Breast epithelium (tissue), 4 donors: ENCODE measurements at places on chromosomes 5 and 9. TPM values are rescaled to one million over a fixed set of nuclear protein-coding genes. Genes with fewer than 3 reads are reported as not detected.

The FAM78A gene
- 2.5 TPM for total RNA-seq

The LCN6 gene
- total RNA-seq, result 9.5 TPM

The ACOT12 gene
- total RNA-seq, result not detected

DNA sequence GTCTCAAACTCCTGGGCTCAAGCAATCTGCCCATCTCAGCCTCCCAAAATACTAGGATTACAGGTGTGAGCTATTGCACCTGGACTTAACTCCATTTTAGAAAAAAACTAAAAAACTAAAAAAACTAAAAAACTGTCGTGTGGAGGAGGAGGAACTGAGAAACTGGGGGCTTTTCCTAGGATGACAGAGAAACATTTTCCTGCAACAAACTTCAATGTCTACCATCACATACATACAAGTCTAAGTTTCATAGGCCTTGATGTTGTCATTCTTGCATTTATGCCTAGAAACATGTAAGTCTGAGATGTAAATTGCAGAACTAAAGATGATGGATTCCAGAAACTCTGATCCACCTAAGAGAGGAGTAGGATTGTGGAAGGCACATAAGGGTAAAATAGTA is 556.8 kb downstream of the RAB3C start:
- DNase-seq, result no peak
- no peaks in the 10 kb centered on the region for H3K27me3 ChIP-seq

- no peaks in the 10 kb centered on the region for H3K4me1 ChIP-seq
- no peaks in the 10 kb centered on the region for H3K27me3 ChIP-seq
- H3K4me3 ChIP-seq, result no peak overlapping the region
- no peak overlapping the region for H3K27ac ChIP-seq
- no peak for DNase-seq
These were observed 18.5 kb downstream of the AGTPBP1 start for GRCh38 chr9:85723215-85723614.

DNA sequence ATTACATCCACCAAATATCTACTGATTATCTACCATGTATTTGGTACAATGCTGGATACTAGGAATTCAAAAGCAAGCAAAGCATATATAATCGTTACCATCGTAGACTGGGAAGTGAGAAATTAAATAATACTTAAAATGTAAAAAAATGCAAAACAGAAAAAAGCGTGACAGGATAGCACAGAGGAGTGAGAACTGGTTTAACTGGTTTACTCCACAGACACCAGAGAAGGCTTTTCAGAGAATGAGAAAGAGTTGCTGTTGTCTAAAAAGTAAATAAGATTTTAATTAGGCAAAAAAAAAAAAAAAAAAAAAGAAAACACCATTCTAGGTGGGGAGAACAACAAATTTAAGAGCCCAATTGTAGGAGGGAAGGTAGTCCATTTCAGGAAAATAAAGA is 657.9 kb upstream of the ST8SIA4 start:
- H3K4me3 ChIP-seq, result no peak overlapping the region
- no peaks in the 10 kb centered on the region for H3K4me1 ChIP-seq
- no peak overlapping the region for H3K27ac ChIP-seq
- DNase-seq, result no peak
- H3K27me3 ChIP-seq, result no peaks in the 10 kb centered on the region
- H3K36me3 ChIP-seq, result no peaks in the 10 kb centered on the region

DNA sequence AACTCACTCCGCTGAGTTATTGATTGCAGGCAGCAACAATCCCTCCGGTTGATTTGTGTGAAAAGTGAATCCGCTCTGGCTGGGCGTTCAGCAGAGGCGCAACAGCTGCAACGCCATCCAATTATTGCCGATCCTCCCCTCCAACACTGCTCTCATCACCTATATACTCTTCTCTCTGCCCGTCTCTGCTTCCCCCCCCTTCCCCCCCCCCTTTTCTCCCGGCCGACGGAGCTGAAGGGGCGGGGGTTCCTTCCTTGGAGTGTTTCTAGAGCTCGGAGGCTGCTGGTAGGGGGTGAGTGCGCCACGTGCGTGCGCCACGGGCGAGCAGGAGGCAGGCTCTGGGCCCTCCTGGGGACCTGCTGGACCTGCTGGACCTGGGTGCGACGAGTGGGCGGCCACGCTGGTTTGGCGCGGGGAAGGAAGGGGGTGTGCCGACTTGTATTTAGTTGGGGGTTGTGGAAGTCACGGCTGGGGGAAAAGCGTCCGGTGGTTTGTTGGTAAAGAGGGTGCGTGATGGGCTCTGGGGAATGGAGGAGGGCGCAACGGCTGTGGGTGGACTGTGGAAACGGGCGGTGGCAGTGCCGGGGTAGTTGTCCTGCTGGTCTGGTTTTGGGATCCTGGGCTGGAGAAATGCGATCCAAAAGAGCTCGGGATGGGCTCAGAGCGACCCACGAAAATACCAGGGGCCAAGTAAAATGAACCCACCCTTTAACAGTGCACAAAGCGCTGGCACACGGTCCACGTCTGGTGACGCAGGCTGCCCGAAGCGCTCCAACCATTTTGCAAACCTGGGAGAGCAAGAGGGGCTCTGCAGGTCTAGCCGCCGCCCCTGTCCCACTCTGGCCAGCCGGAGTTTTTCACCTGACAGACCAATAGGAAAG is 6.4 kb upstream of the MEF2C start:
- H3K27ac ChIP-seq, result peak overlapping the region; percentile 73
- no peaks in the 10 kb centered on the region for H3K27me3 ChIP-seq
- H3K4me1 ChIP-seq, result no peaks in the 10 kb centered on the region
- no peaks in the 10 kb centered on the region for H3K36me3 ChIP-seq
- peak overlapping the region; percentile 72 for H3K4me3 ChIP-seq
